ENCODE measurements at places on chromosomes 13 and 19.

DNA sequence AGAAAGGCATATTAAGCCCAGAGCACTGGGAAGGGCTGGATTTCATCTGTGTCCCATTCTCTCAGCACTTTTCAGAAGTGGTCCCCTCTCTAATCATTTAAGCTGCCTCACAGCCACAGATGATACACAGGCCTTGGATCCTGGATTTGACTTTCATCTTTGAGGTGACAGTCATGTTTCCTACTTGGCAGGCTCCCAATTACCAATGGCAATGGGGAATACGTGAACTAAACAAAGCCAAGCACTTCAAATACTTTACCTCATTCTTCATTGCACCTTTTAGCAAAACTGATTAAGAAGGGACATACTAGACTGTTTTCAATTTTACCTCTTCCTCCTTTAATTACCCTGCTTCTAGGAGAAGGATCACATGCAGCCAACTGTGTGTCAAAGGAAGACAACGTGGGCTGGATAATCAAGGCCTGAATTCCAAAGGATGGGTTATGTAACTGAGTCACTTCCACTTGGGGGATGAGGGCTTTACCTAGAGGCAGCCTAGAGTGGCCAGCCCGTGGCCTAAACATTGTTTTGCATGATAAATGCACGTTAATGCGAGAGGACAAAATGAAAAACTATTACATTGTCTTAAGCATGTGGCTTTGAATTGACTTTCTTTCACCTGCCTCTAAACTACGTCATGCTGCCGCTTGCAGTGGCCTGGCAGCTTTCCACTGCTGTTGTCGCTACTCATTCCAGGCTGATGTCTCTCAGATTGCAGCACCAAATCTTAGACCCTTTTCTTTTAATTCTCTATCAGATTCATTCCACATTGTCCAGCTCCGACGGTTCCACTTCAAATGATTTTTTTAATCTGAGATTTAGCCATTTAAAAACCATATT lies 95.0 kb downstream of the KCTD12 start:
- H3K4me1 ChIP-seq: no peaks in the 10 kb centered on the region
- DNase-seq: no peak
- H3K27ac ChIP-seq: peak overlapping the region; percentile 22
- H3K36me3 ChIP-seq: no peaks in the 10 kb centered on the region

DNA sequence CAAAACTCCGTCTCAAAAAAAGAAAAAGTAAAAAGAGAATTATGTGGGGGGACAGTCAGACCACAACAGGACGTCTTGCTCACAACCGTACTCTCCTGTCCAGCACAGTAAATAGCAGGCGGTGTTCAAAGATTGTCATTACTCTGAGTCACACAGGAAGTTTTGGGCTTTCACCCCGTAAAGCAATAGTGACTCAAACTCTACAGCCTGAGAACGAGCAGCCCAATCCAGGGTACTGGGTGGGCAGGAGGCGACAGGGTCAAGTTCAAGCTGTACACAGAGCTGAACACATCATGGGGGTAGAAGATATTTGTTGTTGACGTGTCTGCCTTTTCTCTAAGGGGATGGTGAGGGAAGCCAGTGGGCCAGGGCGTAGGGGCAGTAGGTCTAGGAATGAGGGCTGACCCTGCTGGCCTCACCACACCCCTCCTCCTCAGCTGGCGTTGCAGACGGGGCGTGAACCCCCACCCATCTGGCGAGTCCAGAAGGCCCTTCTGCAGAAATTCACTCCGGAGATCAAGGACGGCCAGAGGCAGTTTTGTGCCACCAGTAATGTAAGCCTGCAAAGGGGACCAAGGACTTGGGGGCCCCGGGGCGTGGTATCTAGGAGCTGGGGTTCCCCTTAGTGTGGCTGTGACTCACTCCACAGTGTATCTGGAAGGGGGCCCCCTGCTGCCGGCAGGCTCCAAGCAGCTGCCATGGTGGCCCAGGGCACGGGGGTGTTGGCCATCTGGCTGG lies 23.3 kb downstream of the PRR12 start:
- no peaks in the 10 kb centered on the region for H3K4me1 ChIP-seq
- no peak overlapping the region for H3K27ac ChIP-seq
- DNase-seq: no peak
- H3K4me3 ChIP-seq: no peak overlapping the region
- H3K36me3 ChIP-seq: peaks cover 7% of the 10 kb centered on the region

GRCh38 chr19:45450012-45450333 lies 17.8 kb upstream of the FOSB start:
- peak overlapping the region; percentile 86 for H3K27ac ChIP-seq
- peaks cover 4% of the 10 kb centered on the region for H3K4me1 ChIP-seq
- DNase-seq: no peak
- H3K36me3 ChIP-seq: no peaks in the 10 kb centered on the region

- H3K4me3 ChIP-seq: no peak overlapping the region
- no peaks in the 10 kb centered on the region for H3K27me3 ChIP-seq
- no peaks in the 10 kb centered on the region for H3K36me3 ChIP-seq
- peaks cover 5% of the 10 kb centered on the region for H3K4me1 ChIP-seq
Observed at GRCh38 chr19:46721269-46722003, 4.5 kb upstream of the PRKD2 start.

GRCh38 chr13:61988810-61989209 lies 573.2 kb upstream of the PCDH20 start:
- H3K4me1 ChIP-seq: no peaks in the 10 kb centered on the region
- no peak for DNase-seq
- H3K4me3 ChIP-seq: no peak overlapping the region
- H3K27ac ChIP-seq: no peak overlapping the region
- no peaks in the 10 kb centered on the region for H3K27me3 ChIP-seq

- no peak overlapping the region for H3K27ac ChIP-seq
- H3K4me1 ChIP-seq: no peaks in the 10 kb centered on the region
- no peak overlapping the region for H3K4me3 ChIP-seq
- no peak for DNase-seq
Observed at GRCh38 chr13:48078251-48078656, 16.6 kb downstream of the MED4 start.

GRCh38 chr19:17706750-17707181 lies 12.5 kb upstream of the MAP1S start:
- no peak overlapping the region for H3K4me3 ChIP-seq
- DNase-seq: no peak
- H3K36me3 ChIP-seq: no peaks in the 10 kb centered on the region
- H3K27me3 ChIP-seq: no peaks in the 10 kb centered on the region
- H3K4me1 ChIP-seq: no peaks in the 10 kb centered on the region

GRCh38 chr19:5814123-5814851 lies 9.4 kb downstream of the NRTN start:
- no peaks in the 10 kb centered on the region for H3K36me3 ChIP-seq
- no peak overlapping the region for H3K27ac ChIP-seq
- H3K27me3 ChIP-seq: no peaks in the 10 kb centered on the region
- H3K4me3 ChIP-seq: no peak overlapping the region
- no peaks in the 10 kb centered on the region for H3K4me1 ChIP-seq

GRCh38 chr13:21048901-21049698 lies 12.3 kb downstream of the LATS2 start:
- H3K4me3 ChIP-seq: no peak overlapping the region
- no peaks in the 10 kb centered on the region for H3K27me3 ChIP-seq
- no peak for DNase-seq
- H3K36me3 ChIP-seq: no peaks in the 10 kb centered on the region

GRCh38 chr13:40910324-40911050 lies 108.6 kb downstream of the ELF1 start:
- H3K4me3 ChIP-seq: no peak overlapping the region
- H3K4me1 ChIP-seq: no peaks in the 10 kb centered on the region
- no peaks in the 10 kb centered on the region for H3K36me3 ChIP-seq
- no peak for DNase-seq
- H3K27ac ChIP-seq: no peak overlapping the region

- H3K4me1 ChIP-seq: no peaks in the 10 kb centered on the region
- no peaks in the 10 kb centered on the region for H3K36me3 ChIP-seq
- no peak for DNase-seq
- no peak overlapping the region for H3K4me3 ChIP-seq
Observed at GRCh38 chr19:49570138-49570856, 10.1 kb downstream of the NOSIP start.

GRCh38 chr13:40549500-40550094 lies 116.8 kb downstream of the FOXO1 start:
- no peaks in the 10 kb centered on the region for H3K27me3 ChIP-seq
- peak overlapping the region; percentile 56 for H3K27ac ChIP-seq
- no peaks in the 10 kb centered on the region for H3K4me1 ChIP-seq
- H3K36me3 ChIP-seq: no peaks in the 10 kb centered on the region

GRCh38 chr19:2273356-2274184 lies 8.4 kb downstream of the PEAK3 start:
- peak; percentile 82 for DNase-seq
- no peaks in the 10 kb centered on the region for H3K36me3 ChIP-seq
- H3K27ac ChIP-seq: peak overlapping the region; percentile 86
- H3K27me3 ChIP-seq: no peaks in the 10 kb centered on the region
- peak overlapping the region; percentile 20 for H3K4me3 ChIP-seq
- peaks cover 17% of the 10 kb centered on the region for H3K4me1 ChIP-seq

- H3K27me3 ChIP-seq: no peaks in the 10 kb centered on the region
- no peak overlapping the region for H3K27ac ChIP-seq
- no peak overlapping the region for H3K4me3 ChIP-seq
- DNase-seq: no peak
- H3K36me3 ChIP-seq: no peaks in the 10 kb centered on the region
Observed at GRCh38 chr13:67481445-67481844, 251.3 kb upstream of the PCDH9 start.

GRCh38 chr13:33235564-33235963 lies 50.0 kb downstream of the STARD13 start:
- no peak overlapping the region for H3K4me3 ChIP-seq
- H3K4me1 ChIP-seq: no peaks in the 10 kb centered on the region
- no peaks in the 10 kb centered on the region for H3K36me3 ChIP-seq
- DNase-seq: no peak
- no peak overlapping the region for H3K27ac ChIP-seq

- no peaks in the 10 kb centered on the region for H3K36me3 ChIP-seq
- no peak overlapping the region for H3K4me3 ChIP-seq
- no peaks in the 10 kb centered on the region for H3K27me3 ChIP-seq
- no peak for DNase-seq
- H3K4me1 ChIP-seq: no peaks in the 10 kb centered on the region
Observed at GRCh38 chr13:53338760-53339159, 310.1 kb downstream of the OLFM4 start.

DNA sequence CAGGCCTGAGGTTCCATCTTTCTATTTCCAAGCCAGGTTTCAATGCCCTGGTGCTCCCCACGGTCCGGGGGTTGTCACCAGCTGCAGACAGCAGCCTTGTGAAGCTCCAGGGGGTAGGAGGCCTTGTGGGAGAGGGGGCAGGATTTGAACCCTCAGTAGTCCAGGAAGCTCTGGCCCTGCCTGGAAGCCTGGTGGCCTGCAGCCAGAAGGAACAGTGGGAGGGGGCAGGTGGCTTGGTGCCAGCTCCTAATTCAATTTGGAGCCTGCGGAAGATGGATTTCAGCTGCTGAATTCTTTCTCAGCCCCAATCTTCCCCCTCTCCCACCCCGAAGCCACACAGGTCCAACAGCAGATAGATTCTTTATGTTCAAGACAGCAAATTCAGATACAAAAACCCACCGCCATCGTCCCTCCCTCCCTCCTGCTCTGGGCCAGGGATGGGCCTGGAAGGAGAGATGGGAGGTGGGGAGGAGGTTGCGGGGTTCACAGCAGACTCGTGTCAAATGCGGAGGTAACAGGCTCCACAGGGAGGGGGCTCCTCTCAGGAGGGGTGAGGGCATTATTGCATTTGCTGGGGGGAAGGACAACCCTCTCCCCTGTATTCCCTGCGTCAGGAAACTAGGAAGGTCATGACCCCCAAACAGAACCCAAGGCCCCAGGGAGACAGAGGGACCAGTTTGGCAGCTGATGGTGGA lies 2.4 kb upstream of the PTGER1 start:
- DNase-seq: no peak
- H3K27ac ChIP-seq: no peak overlapping the region
- no peak overlapping the region for H3K4me3 ChIP-seq
- peaks cover 3% of the 10 kb centered on the region for H3K27me3 ChIP-seq
- H3K4me1 ChIP-seq: no peaks in the 10 kb centered on the region

DNA sequence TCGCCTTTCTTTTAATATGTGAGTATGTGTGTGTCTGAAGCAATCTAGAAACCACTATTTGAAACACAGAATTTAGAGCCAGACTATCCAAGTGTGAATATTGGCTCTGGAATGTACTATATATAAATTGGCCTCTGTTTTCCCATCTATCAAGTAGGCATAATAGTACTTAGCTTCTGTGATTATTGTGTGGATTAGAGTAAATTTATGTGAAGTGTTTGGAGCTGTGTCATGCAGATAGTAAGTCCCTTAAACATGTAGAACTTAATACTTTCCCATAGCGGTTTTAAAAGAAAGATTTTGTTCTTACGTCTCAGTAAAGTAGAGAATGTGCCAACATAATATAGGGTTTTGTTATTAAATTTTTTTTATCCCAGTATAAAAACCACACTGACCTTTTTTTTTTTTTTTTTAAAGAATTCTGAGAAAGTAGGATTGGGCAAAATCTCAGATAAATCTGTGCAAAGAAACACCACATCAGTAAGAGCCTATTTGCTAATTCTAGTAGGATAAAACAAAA lies 432.3 kb downstream of the RFC3 start:
- no peak for DNase-seq
- no peak overlapping the region for H3K4me3 ChIP-seq
- no peaks in the 10 kb centered on the region for H3K4me1 ChIP-seq
- no peaks in the 10 kb centered on the region for H3K27me3 ChIP-seq

DNA sequence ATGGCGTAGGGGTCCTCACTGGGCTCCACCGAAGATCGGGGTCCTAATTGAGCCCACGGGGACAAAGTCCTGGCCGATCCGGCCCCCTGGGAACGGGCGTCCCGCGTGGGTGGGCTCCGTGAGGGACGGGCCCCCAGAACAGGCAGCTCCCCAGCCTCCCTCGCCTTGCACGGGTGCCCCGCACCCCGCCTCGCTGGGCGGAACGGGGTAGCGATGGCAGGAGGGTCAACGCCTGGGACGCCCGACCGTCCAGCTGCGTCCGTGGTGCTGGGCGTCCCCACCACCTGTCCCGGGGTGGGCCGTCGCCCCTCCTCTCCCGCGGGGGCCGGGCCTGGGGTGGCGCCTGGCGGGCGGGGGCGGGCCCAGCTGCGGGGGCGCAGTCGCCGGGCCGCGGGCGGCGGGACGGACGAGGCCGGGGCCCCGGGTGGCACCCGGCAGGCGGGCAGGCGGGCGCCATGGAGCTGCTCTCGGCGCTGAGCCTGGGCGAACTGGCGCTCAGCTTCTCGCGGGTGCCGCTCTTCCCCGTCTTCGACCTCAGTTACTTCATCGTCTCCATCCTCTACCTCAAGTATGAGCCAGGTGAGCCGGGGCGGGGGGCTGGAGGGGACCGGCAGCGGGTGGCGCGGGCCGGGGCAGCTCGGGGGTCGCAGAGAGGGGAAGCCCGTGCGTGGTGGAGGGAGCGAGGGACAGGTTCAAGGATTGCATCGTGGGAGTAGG lies at the start of gene TMEM38A:
TSS of gene TMEM38A (plus strand) at position 377 of the 717 bp plus-strand sequence. CDS start at position 456, 79 bp downstream.
- no peaks in the 10 kb centered on the region for H3K36me3 ChIP-seq
- peak; percentile 30 for DNase-seq
- H3K4me3 ChIP-seq: peak within 1 kb of the TSS; percentile 90
- H3K4me1 ChIP-seq: no peaks in the 10 kb centered on the region
- H3K27me3 ChIP-seq: no peaks in the 10 kb centered on the region

GRCh38 chr19:7923295-7924191 lies 2.4 kb downstream of the CTXN1 start:
- H3K36me3 ChIP-seq: no peaks in the 10 kb centered on the region
- H3K4me3 ChIP-seq: no peak overlapping the region
- peaks cover 6% of the 10 kb centered on the region for H3K27me3 ChIP-seq
- no peak overlapping the region for H3K27ac ChIP-seq
